ENCODE measurements at places on chromosomes 3 and 15.
A peak's percentile ranks its signal among the peaks of the same experiment; 100 is the strongest.

GRCh38 chr15:52529341-52529924, 753 bp upstream of the MYO5A start:
- DNase-seq, result no peak

DNA sequence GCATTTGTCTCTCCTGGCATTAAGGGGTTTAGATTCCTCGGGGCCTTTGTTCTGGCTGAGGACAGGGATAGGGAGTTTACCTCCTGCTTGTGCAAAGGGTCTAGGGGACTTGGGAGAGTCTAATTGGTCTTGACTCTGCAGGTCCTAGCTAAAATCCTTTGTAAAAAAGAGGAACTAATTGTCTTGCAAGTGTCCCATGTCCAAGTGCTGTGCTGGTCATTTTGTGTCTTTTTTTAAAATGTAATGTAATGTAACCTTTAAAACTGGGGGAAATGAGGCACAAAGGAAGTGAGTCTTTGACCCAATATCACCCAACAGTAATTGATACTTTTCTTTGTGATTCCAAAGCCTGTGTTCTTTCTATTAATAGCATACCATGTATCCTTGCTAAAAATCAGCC, 14.9 kb upstream of the C3orf80 start:
- DNase-seq, result no peak

GRCh38 chr3:5276934-5277333, 89.4 kb downstream of the EDEM1 start:
- DNase-seq, result no peak

GRCh38 chr3:112464264-112464663, 35.0 kb downstream of the BTLA start:
- no peak for DNase-seq

GRCh38 chr15:98683831-98684230, 35.5 kb downstream of the IGF1R start:
- no peak for DNase-seq

DNA sequence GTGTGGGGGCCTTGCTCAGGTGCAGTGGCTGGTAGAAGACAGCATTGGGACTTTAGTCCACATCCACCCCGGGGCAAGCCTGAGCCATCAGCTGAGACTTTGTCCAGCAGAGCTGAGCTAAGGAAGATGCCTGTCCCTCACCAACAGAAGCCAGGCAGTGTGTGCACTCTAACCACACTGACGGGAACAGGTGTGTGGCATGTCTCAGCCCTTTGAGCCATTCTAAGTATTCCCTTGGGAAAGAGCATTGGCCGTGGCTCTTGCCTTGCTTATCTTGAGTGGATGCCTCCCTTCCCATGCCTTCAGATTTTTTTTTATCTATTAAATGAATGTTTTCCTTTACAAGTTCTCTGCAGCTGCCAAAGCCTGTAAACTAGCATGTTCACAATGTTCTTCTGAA, 3.5 kb downstream of the GABRA5 start:
- no peak for DNase-seq

- DNase-seq, result no peak
Observed at GRCh38 chr3:165544432-165544831, 292.8 kb downstream of the BCHE start.

DNA sequence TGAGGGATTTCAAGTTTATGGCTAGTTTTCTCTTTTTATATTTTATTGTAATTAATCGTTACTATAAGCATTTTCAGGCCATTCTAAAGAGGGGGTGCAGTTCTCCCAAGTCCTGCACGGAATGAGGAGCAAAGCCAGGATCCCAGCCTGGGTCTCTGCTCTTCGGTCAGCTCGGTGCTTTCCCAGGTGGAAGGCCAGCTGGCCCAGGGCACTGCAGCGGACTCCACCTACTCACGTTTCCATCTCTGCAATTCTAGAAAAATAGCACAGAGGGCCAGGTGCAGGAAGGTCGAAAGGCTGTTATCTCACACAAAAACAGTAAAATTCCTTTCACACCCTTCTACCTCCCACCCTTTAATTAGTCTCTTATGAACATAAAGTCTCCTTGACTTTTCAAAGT, 59.5 kb upstream of the HES1 start:
- DNase-seq, result no peak

- DNase-seq, result no peak
Observed at GRCh38 chr3:87696124-87697013, 362.4 kb downstream of the CGGBP1 start.

GRCh38 chr3:113495035-113495434, 19.9 kb downstream of the SPICE1 start:
- no peak for DNase-seq

- DNase-seq, result no peak
Observed at GRCh38 chr15:67715170-67715569, 110.1 kb upstream of the SKOR1 start.

DNA sequence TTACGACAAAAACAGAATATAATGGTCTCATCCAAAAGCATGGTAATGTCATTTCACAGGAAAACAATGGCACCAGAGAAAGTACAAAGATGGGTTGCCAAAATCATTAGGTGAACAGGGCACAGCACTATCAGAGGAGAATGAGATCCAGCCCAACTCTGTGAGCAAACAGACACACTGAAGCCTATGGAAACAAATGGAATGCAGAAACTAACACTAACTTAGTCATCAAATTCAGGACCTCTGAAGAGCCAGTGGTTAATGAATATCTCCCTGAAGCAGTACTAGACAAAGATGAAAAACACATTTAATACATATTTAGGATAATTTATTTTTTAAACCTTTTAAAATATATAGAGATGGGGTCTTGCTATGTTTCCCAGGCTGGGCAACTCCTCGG, 14.6 kb upstream of the RPS17 start:
- no peak for DNase-seq

DNA sequence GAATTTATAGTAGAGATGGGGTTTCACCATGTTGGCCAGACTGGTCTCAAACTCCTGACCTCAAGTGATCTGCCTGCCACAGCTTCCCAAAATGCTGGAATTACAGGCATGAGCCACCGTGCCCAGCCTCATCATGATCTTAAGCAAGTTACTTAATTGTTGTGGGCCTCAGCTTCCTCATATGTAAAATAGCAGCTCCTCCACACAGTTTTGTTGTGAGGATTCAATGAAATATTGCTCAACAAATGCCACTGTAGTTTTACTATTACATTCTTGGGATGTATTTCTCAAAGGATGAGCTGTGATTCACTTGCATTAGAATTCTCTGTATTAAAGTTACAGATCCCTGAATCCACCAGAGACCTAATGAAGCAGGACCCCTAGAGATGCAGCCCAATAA, 168.8 kb downstream of the ADAMTS9 start:
- no peak for DNase-seq

- no peak for DNase-seq
Observed at GRCh38 chr15:31346367-31347066, 19.9 kb downstream of the KLF13 start.

DNA sequence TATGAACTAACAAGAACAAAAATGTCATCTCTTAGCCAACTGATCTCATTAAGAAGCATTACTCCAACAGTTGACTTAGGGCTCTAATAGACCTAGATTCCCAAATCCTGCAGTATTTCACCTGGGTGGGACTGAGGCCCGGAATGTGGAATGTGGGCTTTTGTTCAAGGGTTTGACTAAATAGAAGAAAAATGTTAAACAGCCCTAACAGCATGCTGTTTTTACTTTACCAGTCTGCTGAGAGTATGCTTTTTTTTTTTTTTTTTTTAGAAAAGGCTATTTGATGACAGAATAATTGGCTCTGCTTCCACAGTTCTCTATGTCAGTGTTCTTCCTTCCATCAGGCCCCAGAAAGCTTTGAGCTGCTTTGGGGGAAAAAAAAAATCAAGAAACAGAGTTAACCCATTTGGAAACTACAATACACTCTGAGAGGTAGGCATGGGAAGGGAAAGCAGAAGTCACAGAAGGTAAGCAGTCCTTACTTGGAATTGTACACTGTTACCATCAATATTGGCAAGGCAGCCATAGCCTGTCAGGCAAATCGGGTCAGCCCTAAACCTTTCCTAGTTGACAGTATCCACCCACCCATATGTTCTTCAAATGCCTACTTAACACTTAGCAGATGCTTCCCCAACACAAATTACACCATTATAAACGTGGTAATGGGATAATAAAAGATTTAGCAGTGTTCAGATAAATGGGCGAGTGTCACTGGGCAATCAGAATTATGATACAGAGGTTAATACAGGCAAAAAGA, 224.2 kb downstream of the CNTN3 start:
- no peak for DNase-seq

DNA sequence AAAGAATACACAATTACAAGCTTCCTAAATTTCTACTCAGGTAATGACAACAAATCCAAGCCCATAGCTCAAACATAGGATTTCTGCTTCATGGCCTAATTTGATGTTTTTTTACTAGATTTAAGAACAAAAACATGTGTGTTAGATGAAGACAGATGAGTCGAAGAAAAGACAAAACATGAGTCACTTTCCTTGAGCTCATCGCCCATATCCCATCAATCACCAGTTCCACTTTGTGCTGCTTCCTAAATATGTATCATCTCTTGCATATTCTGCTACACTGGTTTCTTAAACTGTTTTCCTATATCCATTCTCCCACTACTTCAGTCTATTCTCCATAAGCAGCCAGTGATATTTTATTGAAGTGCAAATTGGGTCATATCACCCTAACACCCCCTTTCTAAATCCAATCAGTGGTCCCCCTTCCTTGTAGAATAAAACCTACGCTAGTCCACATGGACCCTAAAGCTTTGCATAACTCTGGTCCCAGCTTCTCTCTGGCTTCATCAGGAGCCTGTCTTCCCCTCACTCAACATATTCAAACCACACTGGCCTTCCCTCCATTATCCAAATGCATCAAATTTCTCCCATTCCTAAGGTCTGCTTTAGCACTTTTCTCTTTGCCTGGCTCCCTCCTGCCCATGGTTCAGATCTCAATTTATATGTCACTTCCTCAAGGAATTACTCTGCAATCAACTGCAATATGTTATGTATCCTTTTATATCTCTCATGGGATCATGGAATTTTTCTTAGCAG, 1033.9 kb downstream of the FHIT start:
- DNase-seq, result no peak

DNA sequence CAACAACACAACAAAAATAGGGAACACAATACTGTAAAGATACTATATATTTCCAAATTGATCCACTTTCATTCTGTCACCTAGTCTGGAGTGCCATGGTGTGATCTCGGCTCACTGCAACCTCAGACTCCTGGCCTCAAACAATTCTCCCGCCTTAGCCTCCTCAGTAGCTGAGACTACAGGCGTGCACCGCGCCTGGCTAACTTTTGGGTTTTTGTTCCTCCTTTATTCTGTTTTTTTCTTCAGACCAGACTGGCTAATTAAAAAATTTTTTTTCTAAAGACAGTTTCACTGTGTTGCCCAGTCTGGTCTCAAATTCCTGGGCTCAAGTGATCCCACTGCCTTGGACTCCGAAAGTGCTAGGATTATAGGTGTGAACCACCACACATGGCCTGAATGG, 5.3 kb downstream of the BCL2L10 start:
- DNase-seq, result no peak

- peak; percentile 83 for DNase-seq
Observed at GRCh38 chr3:111737706-111738086, 121.4 kb upstream of the PHLDB2 start.

DNA sequence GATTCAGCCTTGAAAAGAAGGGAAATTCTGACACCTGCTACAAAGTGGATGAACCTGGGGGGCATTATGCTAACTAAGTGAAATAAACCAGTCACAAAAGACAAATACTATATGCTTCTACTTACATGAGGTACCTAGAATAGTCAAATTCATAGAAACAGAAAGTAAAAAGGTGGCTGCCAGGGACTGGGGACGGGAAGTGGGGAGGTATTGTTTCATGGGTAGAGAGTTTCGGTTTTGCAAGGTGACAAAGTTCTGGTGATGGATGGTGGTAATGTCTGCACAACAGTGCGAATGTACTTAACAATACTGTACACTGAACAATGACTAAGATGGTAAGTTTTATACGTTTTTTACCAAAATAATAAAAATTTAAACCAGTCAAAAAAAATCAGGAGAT, 4.8 kb downstream of the IDH2 start:
- no peak for DNase-seq

GRCh38 chr15:26721232-26721967, 51.5 kb downstream of the GABRB3 start:
- no peak for DNase-seq

DNA sequence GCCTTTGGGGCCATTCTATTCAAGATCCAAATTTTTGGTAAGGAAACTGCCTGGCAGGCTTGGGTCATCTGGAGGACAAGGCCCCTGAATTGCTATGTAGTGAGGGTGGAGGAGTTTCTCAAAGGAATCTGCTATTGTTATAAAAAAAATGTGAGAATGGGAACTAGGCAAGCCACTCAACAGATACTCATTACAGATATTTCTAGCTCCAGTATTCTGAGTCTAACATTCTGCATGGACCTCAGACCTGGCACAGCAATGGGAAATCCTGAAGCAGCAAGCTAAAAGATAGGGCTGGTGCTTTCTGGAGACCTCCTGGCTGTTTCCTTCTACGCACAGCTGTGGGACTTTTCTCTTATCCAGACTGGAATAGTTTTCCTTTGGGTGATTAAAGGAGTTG, 430.7 kb upstream of the RBMS3 start:
- DNase-seq, result no peak

DNA sequence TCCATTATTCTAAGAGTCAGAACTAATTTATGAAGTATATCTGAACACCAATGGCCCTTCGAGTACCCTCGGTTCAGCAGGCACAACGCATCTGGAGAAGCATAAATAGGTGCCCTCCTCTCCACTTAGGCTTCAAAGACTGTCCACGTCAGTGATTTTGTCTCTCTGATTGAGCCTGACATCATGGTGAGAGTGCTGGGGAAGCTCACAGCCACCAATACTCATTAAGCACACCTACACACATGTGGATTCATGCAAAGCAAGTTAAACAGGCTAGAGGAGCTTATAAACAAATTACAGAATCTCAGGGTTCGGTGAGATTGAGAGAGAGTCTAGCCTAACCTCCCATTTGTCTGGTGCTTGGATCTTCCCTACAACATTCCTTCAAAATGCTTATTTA, 3.6 kb downstream of the CLDN1 start:
- DNase-seq, result no peak

DNA sequence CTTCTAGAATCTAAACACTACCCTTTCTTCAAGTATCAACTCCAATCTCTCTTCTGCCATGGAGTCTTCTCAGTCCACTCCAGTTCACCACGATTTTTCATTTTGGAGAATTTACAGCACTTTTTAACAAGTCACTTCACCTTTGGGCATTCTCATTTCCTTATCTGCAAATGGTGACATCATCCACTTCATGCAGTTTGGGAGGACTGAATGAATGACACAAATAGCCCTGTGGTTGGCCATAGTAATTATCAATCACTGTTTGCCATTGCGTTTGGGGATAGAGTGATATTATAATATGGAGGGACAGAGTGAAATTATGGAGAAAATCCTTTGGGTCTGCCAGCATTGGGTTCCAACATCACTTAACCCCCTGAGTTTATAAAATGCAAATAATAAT, 38.0 kb upstream of the TM4SF1 start:
- DNase-seq, result no peak

DNA sequence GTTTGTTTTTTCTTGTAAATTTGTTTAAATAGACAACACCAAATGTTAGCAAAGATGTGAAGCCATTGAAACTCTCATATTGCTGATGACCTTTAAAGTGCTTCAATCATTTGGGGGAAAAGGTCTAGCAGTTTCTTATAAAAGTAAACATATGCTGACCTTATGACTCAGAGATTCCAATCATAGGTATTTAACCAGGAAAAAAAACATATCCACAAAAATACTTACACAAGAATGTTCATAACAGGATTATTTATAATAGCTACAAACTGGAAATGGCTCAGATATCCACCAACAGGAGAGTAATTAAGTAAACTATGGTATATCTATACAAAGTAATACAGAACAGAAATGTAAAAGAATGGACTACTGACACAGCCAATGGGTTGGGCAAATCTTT, 27.1 kb upstream of the RORA start:
- DNase-seq, result no peak
